ENCODE measurements at places on chromosomes 11 and 22.

- no peak for DNase-seq
Measured at GRCh38 chr11:57515332-57516060, at the start of gene SLC43A1. Gene SLC43A1, minus strand, starts transcription at chr11:57515702. Its CDS starts 1,591 bp downstream, at chr11:57514111.

DNA sequence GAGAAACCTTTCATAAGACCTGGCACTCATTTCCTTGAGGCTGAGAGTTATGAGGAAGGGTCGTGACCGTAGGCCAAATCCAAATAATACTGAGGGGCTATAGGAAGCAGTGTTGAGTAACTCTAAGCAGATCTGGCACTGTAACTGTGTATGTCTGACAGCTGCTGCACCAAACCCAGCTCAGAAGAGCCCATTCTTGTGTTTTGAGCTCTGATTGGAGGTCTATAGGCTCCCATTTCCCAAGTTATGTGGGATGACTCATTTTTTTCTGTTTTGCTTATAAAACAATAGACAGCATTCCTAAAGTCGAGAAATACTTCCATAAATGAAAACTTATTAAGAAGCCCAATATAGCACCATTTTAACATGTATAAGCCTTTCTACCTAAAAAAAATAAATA, 645.8 kb downstream of the DLG2 start:
- DNase-seq: no peak

DNA sequence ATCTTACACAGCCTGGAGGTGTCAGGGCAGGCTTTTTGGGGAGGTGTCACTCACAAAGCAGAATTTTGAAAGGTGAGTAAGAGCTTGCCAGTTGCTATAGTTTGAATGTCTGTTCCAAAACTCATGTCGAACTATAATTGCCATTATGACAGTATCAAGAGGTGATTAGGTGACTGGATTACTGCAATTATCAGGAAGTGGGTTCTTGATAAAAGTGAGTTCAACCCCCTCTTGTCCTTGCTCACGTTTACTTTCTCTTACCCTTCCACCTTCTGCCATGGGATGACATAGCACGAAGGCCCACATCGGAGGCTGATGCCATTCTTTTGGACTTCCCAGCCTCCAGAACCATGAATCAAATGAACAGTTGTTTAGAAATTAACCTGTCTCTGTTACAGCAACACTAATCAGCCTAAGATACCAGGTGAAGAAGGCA, 4.7 kb upstream of the C11orf86 start:
- no peak for DNase-seq

- DNase-seq: no peak
Measured at GRCh38 chr11:57133366-57134038, 48.3 kb upstream of the LRRC55 start.

- no peak for DNase-seq
Measured at GRCh38 chr11:106656646-106657045, 361.6 kb downstream of the GUCY1A2 start.

- DNase-seq: no peak
Measured at GRCh38 chr11:102729849-102730815, 5.4 kb upstream of the MMP8 start.

GRCh38 chr11:133048270-133048669, 484.0 kb downstream of the OPCML start:
- DNase-seq: no peak

GRCh38 chr11:115891581-115891980, 387.4 kb upstream of the CADM1 start:
- DNase-seq: no peak

DNA sequence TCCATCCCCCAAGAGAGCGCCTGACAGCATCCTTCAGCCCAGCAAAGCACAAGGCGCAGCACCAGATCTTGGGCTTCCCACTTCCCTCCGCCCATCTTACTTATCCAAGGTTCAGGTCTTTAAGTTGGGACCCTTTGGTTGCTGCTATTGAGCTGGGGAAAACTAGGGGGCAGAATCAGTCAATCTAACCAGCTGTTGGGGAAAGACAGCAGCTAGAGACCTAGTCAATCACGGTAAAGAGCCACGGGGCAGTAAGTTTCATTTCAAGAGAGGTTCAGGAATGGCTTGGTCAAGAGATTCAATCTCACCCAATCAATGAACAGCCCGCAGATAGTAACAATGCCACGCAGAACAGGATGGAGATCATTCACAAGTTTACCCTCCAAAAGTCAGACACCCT, 1.7 kb downstream of the ABTB2 start:
- DNase-seq: no peak

GRCh38 chr11:73972187-73972586, 10.5 kb downstream of the UCP2 start:
- DNase-seq: no peak

GRCh38 chr22:47847131-47847890, 1084.9 kb downstream of the TBC1D22A start:
- no peak for DNase-seq

DNA sequence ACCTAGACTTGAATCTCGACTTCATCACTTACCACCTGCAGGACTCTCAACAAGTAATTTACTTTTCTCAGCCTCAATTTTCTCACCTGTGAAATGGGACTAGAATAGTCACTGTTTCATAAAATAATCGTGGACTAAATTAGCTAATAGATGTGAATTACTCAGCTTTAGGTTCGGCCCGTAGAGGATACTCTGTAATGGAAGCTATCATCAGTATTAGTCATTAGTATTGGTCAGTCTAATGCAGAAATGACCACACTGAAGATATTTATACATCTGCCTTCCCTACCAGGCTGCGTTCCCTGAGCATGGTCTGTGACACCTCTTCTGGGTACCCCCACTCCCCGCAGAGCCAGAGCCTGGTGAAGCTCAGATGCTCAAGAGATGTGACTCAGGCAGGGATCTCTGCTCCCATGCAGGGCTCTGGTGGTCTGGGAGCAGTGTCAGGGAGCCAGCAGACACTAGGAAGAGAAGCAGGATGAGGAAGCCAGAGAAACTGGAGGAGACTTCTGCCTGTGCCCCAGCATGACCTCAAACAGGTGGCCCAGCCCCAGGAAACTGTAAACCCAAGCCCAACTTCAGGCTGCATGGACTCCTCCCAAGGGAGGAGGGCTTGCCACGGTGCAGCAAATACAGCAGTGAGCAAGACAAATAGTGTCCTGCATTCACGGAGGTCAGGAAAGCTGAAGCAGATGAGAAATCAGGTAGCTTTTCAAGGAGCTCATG, 88.0 kb upstream of the E2F8 start:
- DNase-seq: no peak

GRCh38 chr11:9386086-9386485, 1.6 kb downstream of the IPO7 start:
- no peak for DNase-seq

DNA sequence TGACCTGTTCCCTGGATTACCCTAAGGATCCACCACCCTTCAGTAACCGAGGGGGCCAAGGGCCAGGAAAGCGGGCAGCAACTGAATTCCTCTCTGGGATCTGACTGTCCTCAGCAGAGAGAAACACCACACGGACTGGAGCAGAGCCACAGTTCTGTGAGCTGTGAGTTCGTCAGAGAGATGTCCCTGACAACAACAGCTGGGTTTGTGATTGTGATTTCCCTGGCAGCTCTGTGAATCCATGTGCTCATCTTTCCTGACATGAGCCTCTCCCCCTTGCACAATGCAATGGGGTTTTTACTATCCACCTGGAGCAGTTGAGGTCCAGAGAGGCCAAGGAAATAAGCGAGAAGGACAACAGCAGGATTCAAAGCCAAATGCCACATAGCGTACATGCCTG, 69.4 kb upstream of the AMPD3 start:
- no peak for DNase-seq

Measured in stimulated activated CD8-positive, alpha-beta memory T cell treated with anti-CD3 and anti-CD28 coated beads, Interleukin-15, amount 100 ng/mL, for 24 hours (primary cell).